Activated naive CD4-positive, alpha-beta T cell treated with anti-CD3 and anti-CD28 coated beads for 36 hours (primary cell): ENCODE measurements at places on chromosomes 2 and 18. TPM values are rescaled to one million over a fixed set of nuclear protein-coding genes. Genes with fewer than 3 reads are reported as not detected.

DNA sequence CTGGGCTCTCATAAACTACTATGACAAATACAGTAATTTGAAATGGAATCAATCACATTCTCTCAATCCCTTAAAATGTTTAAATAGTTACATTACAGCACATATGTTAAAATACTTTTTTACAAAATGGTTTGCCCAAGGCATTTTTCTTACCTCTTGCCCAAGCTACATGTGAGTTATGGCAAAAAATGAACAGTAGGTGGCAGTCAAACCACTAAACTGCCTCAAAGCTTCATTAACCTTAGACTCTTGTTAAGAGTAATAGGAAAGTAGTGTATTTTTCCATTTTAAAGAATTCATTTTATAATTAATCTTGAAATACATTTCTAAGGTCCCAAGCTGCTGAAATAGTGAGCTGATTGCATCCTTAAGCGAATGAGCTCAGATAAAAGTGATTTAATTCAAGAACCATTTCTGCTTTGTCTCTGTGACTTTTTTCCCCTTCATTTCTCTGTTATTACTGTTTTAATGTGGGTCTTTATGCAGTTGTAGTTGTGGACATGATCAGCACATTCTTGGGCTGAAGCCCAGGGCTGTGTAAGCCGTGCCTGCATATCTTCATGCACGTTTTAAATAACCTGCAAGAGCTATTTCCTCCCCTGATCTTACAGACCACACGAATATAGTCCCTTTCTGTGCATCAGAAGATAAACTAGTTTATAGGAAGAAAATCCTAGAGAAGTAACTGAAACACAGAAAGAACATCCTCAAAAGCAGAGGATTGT, 311.8 kb downstream of the LNPK start:
- DNase-seq, result peak; percentile 56

- no peak for DNase-seq
Observed at GRCh38 chr2:62556086-62556485, 50.1 kb upstream of the TMEM17 start.

DNA sequence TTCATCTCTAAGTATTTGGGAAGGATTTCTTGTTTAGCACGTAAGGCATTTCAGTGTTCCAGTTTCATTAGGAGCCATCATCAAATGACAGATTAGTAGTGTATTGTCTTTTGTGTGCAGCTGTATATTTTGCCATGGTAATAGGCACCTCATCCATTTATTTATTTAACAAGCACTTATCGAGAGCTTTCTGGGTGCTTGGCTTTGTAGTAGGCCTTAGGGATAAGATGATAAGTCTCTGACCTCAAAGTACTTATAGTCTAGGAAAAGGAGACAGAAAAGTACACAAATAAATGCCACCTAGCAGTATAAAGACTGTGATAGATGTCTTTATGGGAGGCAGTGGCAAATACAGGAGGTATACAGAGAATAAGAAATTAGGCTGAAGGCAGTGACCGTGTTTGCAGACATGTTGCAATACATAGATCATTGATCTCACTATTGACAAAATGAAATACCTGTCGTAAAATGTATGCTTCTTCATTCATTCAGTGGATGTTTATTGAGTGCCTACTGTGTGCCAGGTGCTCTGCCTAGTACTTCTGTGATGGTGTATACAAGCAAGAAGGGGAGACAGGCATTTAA, 265.9 kb downstream of the SETBP1 start:
- no peak for DNase-seq

- DNase-seq, result no peak
Observed at GRCh38 chr2:133247631-133248030, 320.6 kb downstream of the NCKAP5 start.

GRCh38 chr18:23756590-23757436, 67.6 kb downstream of the LAMA3 start:
- DNase-seq, result no peak

DNA sequence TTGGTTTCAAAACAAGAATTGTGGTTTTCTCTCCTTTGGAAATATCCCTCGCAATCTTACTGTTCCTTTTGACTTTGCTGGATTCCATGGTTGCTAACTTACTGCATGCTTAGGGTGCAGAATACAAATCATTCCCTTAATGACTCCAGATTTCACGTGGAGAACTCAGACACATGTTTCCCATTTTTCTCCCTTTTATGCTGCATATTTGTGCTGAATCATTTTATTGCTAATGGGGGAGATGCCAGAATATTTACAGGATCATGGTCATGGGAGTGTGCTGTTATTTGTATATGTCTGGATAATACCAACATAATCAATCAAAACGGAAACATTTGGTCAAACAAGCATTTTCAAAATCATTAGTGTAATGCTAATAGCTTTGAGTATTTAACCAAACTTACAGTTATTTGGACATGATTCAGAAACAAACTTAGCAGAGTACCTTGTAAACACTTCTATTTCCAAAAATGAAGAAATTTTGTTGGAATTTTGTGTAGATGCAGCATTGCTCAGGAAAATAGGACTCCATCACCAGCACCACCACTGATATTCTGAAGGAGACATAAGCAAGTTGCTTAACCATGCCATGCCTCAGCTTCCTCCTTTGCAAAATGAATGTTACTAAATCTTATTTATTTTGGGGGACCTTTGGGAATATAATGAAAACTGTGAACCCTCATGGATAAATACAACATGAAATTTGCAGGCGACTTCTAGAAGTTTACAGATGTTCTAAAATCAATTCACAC, 122.5 kb upstream of the RND3 start:
- no peak for DNase-seq

DNA sequence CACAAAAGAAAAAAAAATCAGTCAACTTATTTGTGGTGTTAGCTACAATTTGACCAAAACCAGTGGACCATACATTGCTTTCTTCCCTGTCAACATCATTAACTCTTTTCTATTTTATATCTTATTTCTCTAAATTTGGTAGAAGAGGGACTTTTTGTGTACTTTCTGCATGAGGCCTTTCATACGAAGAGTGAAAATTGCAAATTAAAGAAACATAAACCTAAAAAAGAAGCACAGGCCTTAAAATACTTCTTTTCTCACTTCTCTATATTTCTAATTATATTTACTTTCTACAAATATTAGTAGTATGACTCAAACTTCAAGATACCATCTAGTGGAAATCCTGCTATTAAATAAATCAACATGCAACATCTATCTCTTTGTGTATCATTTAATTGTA, 1073.4 kb upstream of the ZEB2 start:
- DNase-seq, result no peak

GRCh38 chr18:3869848-3870247, 419.9 kb downstream of the TGIF1 start:
- DNase-seq, result no peak

DNA sequence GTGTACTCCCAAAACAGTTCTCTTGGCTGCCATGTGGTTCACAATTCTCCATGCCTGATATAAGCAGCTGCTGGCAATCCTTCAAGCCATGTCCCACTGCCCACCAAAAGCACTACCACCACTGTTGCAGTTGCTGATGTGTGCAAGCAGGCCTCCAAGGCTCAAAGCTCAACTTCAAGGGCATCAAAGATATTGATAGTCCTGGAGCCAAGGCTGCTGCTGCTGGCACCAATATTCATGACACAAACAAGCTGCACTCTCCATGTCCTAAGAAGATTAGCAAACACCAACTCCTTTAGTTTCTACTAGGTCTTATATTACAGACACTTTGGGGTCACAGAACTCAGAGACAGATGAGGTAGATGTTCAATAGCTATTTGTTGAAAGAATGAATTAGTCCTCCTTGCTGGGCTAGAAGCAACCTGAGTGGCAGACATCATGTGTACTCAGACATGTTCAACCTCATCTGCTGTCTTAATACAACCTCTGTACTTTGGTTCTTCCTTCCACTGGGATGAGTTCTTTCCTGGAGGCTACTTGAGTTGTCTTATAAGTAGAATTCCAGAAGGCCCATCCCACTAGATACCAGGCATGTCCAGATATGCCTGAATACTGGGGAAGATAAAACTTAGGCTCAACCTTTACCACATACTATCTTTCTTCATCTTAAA, 104.5 kb upstream of the UGP2 start:
- DNase-seq, result no peak

DNA sequence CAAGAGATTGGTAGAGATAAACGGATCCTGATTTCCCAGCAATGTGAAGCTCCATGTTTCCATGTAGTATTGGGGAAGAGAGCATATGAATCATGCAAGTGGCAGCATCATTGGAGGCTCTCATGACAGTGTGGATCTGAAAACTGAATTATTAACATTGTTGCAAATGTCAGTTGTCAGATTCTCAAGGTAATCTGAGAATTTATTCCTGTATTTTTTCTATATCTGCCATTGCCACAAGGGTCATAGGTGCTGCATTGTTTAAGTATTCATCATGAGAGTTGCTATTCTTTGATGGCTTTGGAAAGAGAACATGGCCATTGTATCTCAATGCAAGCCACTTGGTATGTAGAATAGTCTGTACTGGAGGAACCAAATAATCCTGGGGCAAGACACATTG, 1217.0 kb upstream of the ZEB2 start:
- DNase-seq, result no peak

- no peak for DNase-seq
Observed at GRCh38 chr18:43420950-43421349, 143.7 kb upstream of the SYT4 start.

Gene TMSB10
- total RNA-seq, result 1,864 TPM

Gene EFR3B
- 0.42 TPM for total RNA-seq

Gene CHRND
- not detected for total RNA-seq

Gene UGT1A6
- total RNA-seq, result not detected
